ENCODE measurements at places on chromosomes 2 and 18. TPM values are rescaled to one million over a fixed set of nuclear protein-coding genes. Genes with fewer than 3 reads are reported as not detected.

DNA sequence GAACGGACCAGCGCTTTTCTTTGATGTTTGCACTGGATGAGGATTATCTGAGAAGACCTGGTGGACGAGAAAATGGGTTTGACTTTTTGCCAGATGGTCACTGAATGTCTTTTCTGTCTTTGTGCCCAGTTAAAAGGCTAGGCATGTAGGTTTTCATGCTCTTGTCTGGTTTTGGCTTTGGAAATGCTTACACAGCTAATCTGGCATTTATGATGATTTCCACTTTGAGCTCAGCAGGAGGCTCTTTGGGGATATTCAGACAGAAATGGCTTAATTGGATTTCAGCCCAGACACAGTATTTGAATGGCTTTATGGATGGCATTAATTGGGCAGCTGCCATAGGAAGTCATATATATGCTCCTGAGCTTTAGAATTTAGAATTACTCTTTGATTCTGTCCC, 59.6 kb downstream of the NCK2 start:
- no peak for DNase-seq

Gene TCF23
- not detected for total RNA-seq

GRCh38 chr18:26705757-26706156, 157.4 kb upstream of the KCTD1 start:
- no peak for DNase-seq

Gene FLACC1
- 1.4 TPM for total RNA-seq

- DNase-seq: no peak
Observed at GRCh38 chr18:53254265-53254664, 914.3 kb downstream of the DCC start.

GRCh38 chr18:59238385-59238784, 18.4 kb downstream of the GRP start:
- no peak for DNase-seq

DNA sequence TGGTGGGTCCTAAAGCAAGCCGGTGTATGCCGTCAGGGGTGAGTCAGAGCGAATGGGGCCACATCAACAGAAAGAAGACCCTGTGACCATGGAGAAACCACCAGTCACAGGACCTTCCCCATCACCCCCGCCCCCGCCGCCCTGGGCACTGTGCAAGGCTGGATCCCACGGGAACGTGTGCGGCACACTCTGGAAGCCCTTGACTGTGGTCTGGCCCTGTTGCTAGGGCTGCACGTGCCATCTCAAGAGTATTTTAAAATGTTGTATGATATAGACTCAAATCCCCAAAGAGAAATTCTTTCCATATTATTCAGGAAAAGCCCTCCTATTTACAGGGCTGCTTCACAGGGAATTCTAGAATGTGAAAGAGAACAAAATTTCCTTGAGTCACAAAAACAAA, 174.8 kb downstream of the BCL2 start:
- no peak for DNase-seq

Data from endothelial cell of umbilical vein (primary cell).